ENCODE measurements at places on chromosomes 5 and 9. TPM values are rescaled to one million over a fixed set of nuclear protein-coding genes. Genes with fewer than 3 reads are reported as not detected.

Gene P4HA2
- total RNA-seq: 46.4 TPM

Gene PCDHA9
- total RNA-seq: 0.04 TPM

Gene CATSPER3
- 0.67 TPM for total RNA-seq

Gene PROB1
- total RNA-seq: 0.19 TPM

Gene GBGT1
- total RNA-seq: 2.7 TPM

Gene ABLIM3
- total RNA-seq: 8.4 TPM

Gene FGD3
- 0.09 TPM for total RNA-seq

Gene SGCD
- 4.5 TPM for total RNA-seq

Gene PCDHB6
- 1.2 TPM for total RNA-seq

Gene SAPCD2
- 28.0 TPM for total RNA-seq

Gene SPINK6
- total RNA-seq: 0.39 TPM

Gene FAM120A
- 75.5 TPM for total RNA-seq

Gene CRHBP
- total RNA-seq: 0.21 TPM

Gene ADAMTSL2
- total RNA-seq: not detected

All from A549 treated with RU486 at 1 μM for 4 hours (cell line).